ENCODE measurements at places on chromosomes 4 and X. TPM values are rescaled to one million over a fixed set of nuclear protein-coding genes. Genes with fewer than 3 reads are reported as not detected.

The TREX2 gene
- polyA plus RNA-seq, result not detected

The MUC7 gene
- polyA plus RNA-seq, result not detected

DNA sequence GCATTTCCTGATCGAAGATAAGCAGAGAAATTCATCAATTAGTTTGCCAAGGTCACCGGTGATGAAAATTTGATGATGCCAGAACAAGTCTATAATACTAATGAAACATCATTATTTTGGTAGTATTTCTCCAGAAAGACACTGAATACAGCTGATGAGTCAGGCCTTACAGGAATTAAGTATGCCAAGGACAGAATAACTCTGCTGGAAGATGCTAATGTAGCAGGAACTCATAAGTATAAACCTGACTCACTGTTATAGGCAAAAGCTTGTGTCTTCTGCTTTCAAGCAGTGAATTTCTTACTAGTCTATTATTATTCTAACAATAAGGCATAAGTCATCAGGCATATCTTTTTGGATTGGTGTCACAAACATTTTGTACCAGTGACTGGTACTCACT is 1825.1 kb upstream of the IGFBP7 start:
- no peak for DNase-seq

The HELT gene
- polyA plus RNA-seq, result not detected

The TEX13B gene
- polyA plus RNA-seq, result not detected

DNA sequence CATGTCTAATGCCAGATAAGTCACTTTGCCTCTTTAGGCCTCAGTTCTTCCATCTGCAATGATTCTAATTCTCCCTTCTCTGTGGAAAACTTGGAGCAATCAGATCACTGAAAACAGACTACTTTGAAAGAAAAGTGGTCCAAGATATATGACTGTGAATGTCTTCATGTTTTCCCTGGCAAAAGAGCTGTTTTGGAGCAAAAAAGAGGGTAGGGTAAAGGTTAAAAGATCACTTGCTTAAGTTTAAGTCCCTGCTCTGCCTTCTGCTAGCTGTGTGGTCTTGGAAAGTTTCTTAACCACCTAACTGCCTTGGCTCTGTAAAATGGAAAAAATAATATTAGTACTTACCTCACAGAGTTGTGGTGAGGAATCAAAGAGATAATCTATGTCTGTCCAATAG is 140.3 kb upstream of the PAK3 start:
- no peak for DNase-seq

- no peak for DNase-seq
Observed at GRCh38 chr4:155854582-155855226, 11.4 kb downstream of the ASIC5 start.

GRCh38 chr4:126697748-126698147 is 935.0 kb upstream of the INTU start:
- no peak for DNase-seq

GRCh38 chrX:104902070-104902469 is 318.4 kb downstream of the TEX13A start:
- DNase-seq, result no peak

The DNAAF6 gene
- not detected for polyA plus RNA-seq

Data from ovary (tissue), 10 donors.